ENCODE measurements at places on chromosomes 4 and X.

- DNase-seq = no peak
Observed at GRCh38 chrX:76987381-76987780, 459.8 kb upstream of the FGF16 start.

GRCh38 chr4:114807357-114807756 is 208.8 kb downstream of the UGT8 start:
- DNase-seq = no peak

DNA sequence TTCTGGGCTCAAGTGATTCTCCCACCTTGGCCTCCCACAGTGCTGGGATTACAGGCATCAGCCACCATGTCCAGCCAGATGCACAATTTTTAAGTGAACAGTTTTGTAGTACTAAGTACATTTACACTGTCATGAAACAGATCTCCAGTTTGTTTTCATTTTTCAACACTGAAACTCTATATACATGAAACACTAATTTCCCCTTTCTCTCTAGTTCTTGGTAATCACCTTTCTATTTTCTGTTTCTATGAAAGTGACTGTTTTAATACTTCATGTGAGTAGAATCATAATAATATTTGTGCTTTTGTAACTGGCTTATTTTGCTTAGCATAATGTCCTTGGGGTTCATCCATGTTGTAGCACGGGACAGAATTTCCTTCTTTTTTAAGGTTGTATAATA is 237.4 kb downstream of the CAMK2D start:
- no peak for DNase-seq

DNA sequence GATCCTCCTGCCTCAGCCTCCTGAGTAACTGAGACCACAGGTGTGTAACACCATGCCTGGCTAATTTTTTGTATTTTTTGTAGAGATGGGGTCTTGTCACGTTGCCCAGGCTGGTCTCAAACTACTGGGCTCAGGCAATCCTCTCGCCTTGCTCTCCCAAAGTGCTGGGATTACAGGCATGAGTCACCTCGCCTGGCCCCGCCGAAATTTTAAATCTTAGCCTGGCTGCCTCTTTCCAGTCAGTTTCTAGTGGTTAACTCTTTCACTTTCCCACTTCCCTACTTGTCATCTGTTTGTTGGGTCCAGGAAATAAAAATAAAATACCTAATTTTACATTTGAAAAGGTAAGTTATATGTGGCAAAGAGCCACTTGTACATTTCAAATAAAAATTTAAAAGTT is 62.4 kb downstream of the TMEM165 start:
- no peak for DNase-seq

- no peak for DNase-seq
Observed at GRCh38 chr4:13611283-13611842, 16.2 kb downstream of the BOD1L1 start.

DNA sequence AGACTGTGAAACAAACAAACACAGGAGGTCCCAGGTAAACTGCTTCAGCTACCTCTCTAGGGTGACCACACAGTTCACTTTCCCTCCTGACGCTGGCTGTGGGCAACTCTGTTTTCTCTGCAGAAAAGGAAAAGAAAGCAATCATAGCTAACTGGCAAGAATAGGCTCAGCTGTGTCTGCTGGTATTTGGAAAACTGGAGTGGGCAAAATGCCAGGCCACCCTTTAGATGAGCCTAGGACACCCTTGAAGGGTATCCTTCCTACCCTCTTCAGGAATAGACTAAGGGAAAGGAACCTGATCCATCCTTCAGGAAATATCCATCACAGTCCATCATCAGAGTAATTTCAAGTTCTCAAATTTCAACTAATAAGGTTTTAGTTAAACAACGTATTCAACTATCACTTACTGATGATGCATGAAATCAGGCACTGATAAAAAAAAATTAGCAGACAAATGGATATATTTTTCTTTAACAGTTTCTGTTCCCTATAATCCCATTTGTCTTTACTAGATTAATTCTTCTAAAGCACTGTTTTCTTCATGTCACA is 60.9 kb downstream of the CAMK2D start:
- no peak for DNase-seq

- DNase-seq = no peak
Observed at GRCh38 chrX:103656617-103657016, 27.8 kb downstream of the TCEAL1 start.

DNA sequence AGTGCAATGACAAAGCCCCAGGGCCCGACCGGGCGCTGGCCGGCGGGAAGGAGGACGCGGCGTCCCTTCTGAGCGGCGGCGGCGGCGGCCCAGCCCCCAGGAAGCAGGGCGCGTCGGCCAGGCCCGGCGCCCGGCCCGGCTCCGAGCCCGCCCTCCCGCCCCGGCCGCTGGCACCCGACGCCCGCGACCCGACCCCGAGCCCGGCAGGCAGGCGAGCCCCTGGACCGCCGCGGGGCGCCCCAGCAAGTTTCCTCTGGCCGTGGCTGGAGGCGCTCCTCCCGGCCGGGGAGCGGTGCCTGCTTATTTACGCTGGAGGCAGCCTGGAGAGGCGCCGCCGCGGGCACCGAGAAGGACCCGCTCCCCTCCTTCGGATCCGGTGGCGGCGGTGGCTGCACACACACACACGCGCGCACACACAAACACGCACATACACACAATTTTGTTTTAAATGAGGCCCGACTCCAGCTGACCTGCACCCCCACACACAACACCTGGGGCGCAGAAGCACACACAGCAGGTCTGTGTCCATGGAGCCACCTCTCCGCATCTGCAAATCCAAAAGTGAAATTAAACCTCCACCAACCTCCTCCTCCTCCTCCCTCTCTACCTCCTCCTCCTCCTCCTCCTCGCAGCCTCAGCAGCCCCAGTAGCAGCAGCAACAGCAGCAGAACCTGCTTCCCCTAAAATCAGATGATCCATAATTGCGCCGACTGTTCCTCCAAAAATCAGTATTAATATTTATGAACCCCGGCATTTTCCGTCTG is 669 bp downstream of the IRF2 start:
- peak; percentile 61 for DNase-seq

- no peak for DNase-seq
Observed at GRCh38 chr4:13547485-13548041, 3.3 kb upstream of the NKX3-2 start.

DNA sequence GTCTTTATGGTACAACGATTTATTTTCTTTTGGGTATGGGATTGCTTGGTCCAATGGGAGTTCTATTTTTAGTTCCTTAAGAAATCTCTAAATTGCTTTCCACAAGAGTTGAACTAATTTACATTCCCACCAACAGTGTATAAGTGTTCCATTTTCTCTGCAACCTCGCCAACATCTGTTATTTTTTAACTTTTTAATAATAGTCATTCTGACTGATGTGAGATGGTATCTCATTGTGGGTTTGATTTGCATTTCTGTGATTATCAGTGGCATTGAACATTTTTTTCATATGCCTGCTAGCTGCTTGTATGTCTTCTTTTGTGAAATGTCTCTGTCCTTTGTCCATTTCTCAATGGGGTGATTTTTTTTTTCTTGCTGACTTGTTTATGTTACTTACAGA is 42.8 kb downstream of the UCHL1 start:
- no peak for DNase-seq

DNA sequence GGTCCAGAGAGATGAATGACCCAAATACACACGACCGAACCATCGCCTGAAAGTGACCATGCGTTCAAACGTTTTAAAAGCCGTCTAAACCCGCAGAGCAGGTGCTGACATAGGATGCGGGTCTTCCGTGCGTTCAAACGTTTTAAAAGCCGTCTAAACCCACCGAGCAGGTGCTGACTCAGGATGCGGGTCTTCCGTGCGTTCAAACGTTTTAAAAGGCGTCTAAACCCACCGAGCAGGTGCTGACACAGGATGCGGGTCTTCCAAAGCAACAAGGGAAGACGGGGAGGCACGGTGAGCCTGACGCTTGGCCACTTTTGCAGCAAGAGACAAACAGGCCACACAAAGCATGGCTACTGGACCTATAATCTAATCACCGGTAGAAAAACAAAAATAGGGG is 47.2 kb downstream of the GAK start:
- DNase-seq = no peak

DNA sequence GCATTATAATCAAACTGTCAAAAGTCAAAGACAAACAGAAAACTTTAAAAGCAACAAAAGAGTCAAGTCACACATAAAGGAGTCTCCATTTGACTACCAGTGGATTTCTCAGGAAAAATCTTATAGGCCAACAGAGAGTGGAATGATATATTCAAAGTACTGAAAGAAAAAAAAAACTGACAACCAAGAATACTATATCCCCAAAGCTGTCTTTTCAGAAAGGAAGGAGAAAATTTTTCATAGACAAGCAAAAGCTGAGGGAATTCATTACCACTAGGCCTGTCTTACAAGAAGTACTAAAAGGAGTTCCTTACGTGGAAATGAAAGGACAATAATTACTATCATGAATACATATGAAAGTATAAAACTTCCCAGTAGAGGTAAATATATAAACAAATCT is 39.0 kb downstream of the SLC10A7 start:
- no peak for DNase-seq

DNA sequence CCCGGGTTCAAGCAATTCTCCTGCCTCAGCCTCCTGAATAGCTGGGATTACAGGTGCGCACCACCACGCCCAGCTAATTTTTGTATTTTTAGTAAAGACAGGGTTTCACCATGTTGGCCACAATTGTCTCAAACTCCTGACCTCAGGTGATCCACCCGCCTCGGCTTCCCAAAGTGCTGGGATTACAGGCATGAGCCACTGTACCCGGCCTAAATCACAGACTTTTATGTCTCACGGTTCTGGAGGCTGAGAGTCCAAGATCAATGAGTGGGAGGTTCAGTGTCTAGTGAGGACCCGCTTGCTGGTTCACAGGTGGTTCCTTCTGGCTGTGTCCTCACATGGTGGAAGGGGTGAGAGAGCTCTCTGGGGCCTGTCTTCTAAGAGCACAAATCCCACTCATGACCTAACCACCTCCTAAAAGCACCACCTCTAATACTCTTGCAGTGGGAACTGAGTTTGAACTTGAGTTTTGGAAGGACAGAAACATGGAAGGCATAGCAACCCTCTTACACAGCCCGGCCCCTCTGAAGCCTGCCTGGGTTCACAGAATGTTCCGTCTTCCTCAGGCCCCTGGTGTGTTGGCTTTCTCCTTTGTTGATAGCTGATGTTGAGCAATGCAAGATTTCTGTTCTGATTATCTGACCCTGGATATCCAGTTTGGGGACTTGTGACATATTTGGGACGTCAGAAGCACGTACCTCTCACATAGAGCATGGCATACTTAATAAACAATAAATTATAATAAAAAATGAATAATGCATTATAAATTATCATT is 1.9 kb upstream of the AKAP17A start:
- DNase-seq = peak; percentile 28

Data from hematopoietic multipotent progenitor cell treated with erythropoietin and hydrocortisone succinate and interleukin-3 and kit ligand, for 8 days (in vitro differentiated cells).